ENCODE measurements at places on chromosomes 7 and 10.

DNA sequence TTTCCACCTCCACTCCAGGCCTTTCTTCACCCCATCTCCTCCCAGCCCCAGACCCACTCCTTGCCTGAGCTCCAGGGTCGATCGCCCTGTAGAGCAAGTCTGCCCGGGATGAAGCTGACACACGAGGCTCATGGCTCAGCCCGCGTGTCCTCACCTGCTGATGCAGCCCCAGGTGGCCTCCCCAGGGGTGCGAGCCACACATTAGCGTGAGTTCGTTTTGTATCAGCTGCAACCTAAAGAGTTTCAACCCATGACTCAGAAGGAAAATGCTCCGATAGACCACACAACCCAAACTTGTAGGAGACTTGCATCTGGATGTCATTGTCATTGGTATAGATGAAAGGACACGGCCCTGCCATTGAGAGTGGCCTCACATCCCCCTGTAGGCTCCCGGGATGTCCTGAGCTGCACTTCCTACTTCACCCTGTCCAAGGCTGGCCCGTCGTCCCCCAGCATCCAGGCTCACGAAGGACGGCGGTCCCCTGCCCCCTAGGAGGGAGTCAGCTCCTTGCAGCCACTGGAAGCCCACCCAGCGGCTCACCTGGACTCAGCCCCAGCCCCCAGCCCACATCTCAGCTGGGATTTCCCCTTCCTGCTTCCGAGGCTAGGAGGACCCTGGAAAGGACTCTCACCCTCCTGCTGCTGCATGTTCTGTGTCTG lies 97.7 kb downstream of the HTR5A start:
- no peak for DNase-seq

- DNase-seq: no peak
These were observed 4.4 kb downstream of the SEMA3A start for GRCh38 chr7:84190016-84190705.

DNA sequence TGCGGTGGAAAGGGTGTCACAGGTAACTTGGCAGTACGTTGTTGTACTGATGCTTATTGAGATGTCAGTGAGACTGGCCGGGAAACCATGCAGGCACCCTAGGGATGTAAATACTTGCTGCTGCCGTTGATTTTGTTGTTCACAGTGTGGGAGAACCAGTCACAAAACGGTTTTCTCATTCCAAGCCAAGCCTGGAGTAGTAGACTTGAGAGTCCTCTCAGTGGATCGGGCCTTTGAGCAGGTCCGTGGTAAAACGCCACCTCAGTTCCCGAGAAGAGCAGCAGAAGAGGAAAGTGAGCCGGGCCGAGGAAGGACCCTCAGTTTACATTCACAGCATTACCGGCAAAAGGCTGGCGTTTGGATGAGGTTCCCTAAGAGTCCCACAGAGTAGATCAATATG lies 1.1 kb downstream of the JAKMIP3 start:
- DNase-seq: no peak

GRCh38 chr10:130428936-130429335 lies 292.7 kb downstream of the GLRX3 start:
- no peak for DNase-seq

DNA sequence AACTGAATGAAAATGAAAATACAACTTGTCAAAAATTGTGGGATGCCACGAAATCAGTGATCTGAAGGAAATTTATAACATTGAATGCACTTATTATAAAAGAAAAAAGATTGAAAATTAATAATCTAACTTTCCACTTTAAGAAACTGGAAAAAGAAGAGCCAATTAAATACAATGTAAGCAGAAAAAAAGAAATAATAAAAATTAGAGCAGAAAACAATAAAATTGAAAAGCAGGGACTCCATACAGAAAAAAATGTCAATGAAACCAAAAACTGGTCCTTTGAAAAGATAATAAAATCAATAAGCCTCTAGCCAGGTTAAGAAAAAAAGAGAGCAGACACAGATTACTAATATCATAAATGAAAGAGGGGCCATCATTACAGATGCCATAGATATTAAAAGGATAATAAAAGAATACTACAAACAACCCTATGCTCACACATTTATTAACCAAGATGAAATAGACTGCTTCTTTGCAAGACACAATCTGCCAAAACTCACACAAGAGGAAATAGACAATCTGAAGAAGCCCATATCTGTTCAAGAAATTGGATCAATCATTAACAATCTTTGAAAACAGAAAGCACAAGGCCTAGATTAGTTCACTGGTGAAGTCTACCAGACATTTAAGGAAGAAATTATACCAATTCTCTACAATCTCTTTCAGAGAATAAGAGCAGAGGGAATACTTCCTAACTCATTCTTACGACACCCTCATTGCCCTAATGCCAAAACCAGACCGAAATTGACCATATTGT lies 233.8 kb upstream of the NEBL start:
- no peak for DNase-seq

DNA sequence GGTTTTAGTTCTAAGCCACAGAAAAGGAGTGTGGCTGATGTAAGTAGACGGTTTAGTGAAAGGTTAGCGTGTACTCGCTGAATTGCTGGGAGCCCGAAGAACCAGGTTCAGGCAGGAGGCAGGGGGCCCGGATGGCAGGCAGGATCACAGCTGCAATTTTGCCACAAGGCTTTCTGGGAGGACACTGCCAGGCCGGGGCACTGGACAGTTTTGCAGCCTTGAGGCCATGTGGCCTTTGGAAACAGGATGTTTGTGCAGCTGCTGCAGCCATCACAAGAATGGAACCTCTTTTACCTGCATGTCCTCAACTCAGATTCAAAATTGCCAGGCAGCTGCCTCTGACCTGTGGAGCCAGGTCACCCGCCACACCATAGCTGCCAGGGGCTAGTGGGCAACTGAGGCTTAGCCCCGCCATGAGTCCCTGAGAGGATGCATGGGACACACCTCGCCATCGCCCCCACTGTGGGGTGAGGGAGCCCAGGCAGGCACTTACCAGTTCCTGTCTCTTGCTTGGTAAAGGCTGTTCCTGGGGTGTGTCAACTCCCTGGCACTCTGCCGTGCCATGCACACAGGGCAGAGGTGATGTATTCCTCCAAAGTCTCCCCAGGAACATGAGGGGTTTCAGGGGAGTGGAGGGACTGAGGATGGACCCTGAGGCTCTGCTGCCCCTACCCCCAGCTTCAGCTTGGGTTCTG lies 188.6 kb downstream of the RPS24 start:
- DNase-seq: no peak

DNA sequence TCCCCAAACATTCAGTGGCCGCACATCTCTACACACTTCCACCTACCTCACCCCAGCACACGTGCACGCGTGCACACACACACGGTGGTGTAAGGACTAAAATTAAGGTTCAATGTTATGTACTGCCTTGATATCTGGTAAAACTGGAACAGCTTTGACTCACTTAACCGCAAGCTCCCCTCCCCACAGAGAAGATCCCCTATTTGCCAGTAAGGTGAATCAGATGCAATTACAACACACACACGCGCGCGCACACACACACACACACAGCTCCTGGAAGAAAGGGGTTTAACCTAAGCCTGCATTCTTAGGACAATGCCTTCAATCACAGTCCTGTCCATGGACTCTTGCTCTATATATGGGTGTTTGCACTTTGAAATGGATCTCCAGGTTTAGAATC lies 25.5 kb upstream of the VPS41 start:
- DNase-seq: peak; percentile 78

DNA sequence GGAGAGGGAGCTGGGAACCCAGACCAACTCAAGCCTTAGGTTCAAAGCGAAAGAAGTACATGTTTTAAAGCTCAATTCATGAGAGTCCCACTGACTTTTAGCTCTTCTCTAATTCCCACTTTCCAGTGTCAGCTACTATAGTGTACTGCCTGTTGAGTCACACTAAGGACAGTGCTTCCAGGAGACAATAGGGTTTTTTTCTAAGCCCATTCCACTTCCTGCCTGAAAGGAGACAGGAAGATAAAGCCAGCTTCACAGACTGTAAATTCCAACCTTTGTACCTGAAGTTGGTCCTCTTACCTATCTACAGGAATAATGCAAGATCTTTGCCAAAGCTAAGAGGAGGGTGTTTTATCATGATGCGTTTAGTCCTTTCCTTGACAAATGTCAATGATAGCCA lies 4.4 kb downstream of the MSRB2 start:
- DNase-seq: peak; percentile 65

- peak; percentile 18 for DNase-seq
These were observed 625 bp downstream of the RP9 start for GRCh38 chr7:33108554-33109004.

- DNase-seq: no peak
These were observed 603.6 kb downstream of the CNTNAP2 start for GRCh38 chr7:146720195-146720594.

GRCh38 chr10:49611166-49611815 lies 1.2 kb downstream of the SLC18A3 start:
- DNase-seq: no peak

DNA sequence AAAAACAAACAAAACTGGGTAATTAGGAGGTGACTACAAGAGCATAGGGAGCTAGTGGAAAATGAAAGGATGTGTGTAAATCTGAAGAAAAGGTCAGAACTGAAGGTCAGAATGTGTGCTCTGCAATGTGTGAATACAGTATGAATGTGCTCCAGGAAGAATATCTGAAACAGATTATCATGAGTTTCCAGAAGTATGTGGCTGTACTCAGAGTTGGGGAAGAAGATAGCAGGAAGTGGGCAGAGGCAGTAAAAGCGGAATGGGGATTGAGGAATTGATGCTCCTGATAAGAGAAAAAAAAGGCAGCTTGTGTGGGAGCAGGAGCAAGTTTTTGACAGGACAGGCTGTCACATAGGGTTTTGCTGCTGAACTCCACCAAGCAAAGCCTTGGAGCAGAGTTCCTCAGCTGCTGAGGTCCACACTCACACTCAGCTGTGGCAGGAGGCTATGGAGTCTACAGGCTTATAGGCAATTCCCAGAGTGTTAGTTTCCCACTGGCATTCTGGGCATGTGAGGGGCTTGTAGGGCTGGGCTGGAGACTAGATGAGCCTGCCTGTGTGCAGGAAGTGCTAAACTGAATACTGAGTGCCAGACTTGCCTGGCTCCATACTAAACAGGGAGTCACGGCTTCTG lies 22.9 kb downstream of the H2AZ2 start:
- DNase-seq: no peak

DNA sequence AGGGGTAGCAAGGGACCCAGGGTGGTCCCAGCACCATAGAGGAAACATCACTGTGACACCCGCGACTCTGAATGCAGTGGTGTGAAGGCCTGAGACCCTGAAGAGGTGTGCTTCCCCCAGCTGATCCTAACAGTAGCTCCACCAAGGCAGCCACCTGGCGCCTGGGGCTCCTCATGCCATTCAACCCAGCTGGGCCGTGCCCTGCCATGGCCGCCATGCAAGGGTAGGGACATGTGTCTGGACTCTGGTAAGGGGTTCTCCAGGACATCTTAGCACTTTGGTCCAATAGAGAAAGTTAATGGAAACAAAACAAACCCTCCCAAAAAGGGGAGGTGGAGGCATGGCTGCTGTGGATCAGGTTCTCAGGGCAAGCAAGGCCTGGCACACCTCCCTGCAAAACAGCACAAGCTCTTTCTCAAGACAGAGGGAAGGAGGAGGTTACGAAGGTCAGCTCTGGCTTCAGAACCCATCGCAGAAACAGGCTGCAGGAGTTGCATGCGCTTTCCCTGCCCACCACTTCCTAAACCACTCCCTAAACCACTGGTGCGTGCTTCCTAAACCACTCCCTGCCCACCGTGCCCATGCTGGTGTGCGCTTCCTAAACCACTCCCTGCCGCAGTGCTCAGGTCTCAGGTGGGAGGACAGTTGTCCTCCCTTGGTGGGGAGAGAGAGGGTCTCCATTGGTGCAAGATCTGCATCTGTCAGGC lies 108.7 kb downstream of the LARP4B start:
- no peak for DNase-seq

DNA sequence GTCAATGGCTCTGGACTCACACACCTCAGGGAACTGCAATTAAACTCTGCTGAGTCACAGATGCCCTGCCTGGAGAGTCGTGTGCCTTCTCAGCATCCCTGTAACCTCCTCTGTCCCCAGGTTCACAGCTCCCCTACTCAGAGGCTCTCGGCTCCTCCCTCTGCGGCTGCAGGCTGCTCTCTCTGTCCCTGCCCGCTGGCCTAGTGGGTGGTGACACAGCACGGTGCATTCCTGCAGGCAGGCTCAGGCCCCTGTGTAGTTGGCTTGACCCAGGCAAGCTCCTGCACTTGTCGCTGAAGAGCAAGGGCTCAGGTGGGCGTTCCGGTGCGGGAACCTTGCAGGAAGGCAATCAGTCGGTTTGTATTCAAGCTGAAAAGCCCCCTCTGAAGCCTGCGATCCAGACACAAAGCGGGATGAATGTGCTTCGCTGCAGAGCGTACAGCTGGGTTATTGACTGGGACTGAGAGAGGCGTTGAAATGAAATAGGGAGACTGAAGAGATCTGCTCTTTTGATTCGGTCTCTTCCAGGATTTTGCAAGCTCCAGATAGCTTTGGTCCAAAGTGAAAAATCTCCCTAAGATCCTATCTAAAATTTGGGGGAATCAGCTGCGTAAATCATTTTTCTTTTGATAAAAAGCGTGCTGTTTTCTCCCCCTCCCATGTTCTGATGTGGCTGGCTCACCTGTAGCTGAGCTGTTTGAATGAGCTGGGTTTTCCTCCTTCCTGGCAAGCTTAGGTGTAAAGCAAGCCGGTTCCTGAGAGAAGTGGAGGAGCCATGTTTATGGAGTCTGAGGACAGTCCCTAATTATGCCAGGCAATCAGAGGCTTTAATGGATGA lies 208.7 kb upstream of the PHYHIPL start:
- DNase-seq: peak; percentile 24

- no peak for DNase-seq
These were observed 380.3 kb downstream of the TCERG1L start for GRCh38 chr10:130931256-130931655.

- DNase-seq: no peak
These were observed 32.0 kb upstream of the RBM20 start for GRCh38 chr10:110612087-110612486.

GRCh38 chr7:45890902-45891461 lies 2.7 kb downstream of the IGFBP1 start:
- DNase-seq: peak; percentile 36

- no peak for DNase-seq
These were observed 24.9 kb upstream of the GIMAP7 start for GRCh38 chr7:150489782-150490181.

GRCh38 chr10:99905971-99906370 lies 103.8 kb downstream of the DNMBP start:
- no peak for DNase-seq

GRCh38 chr7:138204285-138204981 lies 128.2 kb downstream of the AKR1D1 start:
- DNase-seq: no peak

- peak; percentile 11 for DNase-seq
These were observed 96.4 kb upstream of the MDFIC start for GRCh38 chr7:114825423-114825951.
